ENCODE measurements at places on chromosomes 16 and 17.
A peak's percentile ranks its signal among the peaks of the same experiment; 100 is the strongest.

DNA sequence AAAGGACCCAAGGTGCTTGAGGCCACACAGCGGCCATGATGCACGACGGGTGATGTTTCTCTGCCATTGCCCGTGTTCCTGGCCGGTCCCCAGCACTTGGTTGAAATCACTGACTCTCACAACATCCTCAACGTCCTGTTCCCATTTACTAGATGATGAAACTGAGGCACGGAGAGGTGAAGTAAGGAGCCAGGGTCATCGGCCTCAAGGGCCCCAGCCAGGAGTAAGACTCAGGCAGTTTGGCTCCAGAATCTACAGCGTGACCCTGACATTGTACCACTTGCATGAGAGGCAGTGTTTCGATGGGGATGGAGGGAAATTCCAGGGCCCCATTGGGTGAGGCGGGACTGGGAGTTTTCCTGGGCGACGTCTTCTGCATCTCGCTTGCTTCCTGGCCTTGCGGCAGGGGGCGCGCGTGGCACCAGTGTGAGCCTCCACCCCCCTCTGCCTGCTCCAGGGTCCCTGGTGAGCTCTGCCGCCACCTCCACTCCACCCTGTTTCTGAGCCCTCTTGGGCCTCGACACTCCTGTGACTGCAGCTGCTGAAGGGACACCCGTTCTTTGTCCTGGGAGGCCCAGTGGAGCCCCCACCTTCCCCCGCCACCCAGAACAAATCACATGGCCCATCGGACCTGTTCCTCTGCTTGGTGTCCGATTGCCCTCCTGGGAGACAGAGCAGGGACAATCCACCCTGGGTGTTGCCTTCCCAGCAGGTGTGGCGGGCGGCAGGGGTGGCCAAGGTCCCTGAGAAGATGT lies 133.0 kb upstream of the GSE1 start:
- DNase-seq: no peak

- DNase-seq: no peak
Measured at GRCh38 chr17:10127819-10128425, 70.5 kb downstream of the GAS7 start.

GRCh38 chr17:58166682-58167081 lies at the start of gene OR4D2:
Gene OR4D2 (plus strand): TSS chr17:58166982. CDS start chr17:58169656, 2,674 bp downstream.
- DNase-seq: no peak

GRCh38 chr17:4167786-4168185 lies 24.8 kb downstream of the CYB5D2 start:
- no peak for DNase-seq

- DNase-seq: no peak
Measured at GRCh38 chr17:7580604-7581575, 1.5 kb downstream of the CD68 start.

- peak; percentile 40 for DNase-seq
Measured at GRCh38 chr16:10182222-10183053, at the start of gene GRIN2A. Gene GRIN2A (minus strand): TSS chr16:10182428. CDS start chr16:10180411, 2,017 bp downstream.

GRCh38 chr17:74045608-74046280 lies 157.7 kb upstream of the RPL38 start:
- DNase-seq: no peak

- DNase-seq: peak; percentile 87
Measured at GRCh38 chr16:30786936-30787612, at the start of gene ZNF629. Gene ZNF629 (minus strand): TSS chr16:30787205. CDS start chr16:30784482, 2,723 bp downstream.

GRCh38 chr17:81941484-81942166 lies 4.5 kb upstream of the PYCR1 start:
- DNase-seq: no peak

- DNase-seq: no peak
Measured at GRCh38 chr17:15274017-15274416, 8.9 kb upstream of the PMP22 start.

- DNase-seq: no peak
Measured at GRCh38 chr17:54013072-54013471, 190.3 kb downstream of the KIF2B start.

DNA sequence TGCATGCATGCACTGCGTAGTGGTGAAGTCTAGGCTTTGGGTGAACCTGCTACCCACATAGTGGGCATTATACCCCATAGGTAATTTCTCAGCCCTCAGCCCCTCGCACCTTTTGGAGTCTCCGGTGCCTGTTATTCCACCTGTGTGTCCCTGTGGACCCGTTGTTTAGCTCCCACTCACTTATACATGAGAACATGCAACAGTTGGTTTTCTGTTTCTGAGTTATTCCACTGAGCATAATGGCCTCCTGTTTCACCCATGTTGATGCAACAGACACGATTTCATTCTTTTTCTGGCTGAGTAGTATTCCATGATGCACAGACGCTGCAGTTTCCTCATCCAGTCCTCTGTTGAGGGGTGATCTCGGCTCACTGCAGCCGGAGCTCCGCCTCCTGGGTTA lies 141.5 kb upstream of the CHMP6 start:
- no peak for DNase-seq

- no peak for DNase-seq
Measured at GRCh38 chr17:6512552-6512951, 43.8 kb downstream of the PITPNM3 start.

DNA sequence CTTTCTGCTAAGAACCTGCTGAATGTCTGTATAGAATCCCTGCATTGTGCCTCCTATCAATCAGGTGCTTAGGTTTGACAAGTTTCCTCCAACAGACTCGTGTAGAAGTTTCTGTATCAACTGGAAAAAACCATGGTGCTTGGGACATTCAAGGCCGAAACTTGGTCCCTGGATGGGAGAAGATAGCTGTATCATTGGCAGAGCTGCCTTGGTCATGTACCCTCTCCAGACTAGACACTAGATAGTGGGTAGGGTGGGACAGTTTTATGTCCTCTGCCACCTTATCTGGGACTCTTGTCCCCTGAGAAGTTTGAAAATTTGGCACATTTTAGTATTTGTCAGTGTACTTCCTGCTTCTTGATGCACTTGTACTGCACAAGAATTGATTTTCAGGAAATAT lies 520.8 kb downstream of the WWOX start:
- no peak for DNase-seq

DNA sequence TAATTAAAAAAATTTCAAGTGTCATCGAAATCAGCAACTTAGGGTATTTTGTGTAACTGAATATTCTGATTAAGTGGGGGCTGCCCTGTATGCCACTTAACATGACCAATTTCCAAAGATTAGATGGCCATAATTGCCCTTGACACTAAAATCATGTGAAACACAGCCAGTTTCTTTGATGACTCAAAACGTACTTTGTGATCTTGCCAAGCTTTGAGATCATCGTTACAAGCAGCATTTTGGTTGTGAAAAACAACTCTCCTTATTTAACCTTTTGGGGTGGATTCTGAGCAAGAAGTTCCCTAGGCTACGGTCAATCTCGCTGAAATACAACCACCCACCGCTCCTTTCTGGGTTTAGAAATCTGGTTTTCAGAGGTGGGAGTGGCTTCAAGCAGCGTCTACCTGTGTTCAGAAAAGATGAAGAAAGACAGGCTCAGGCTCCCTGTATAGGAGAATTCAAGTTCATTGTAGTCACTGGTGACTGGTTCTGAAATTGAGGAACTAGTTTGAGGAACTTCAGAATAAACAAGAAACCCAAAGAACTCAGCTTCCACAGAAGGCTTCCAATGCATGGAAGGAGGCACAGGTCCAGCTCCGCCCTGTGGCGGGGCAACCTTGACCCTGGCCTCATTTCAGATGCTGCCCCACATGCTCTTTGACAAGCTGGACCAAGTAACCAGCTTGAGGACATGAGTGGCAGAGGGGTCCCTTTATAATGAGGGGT lies 9.4 kb downstream of the MAP3K14 start:
- DNase-seq: no peak

DNA sequence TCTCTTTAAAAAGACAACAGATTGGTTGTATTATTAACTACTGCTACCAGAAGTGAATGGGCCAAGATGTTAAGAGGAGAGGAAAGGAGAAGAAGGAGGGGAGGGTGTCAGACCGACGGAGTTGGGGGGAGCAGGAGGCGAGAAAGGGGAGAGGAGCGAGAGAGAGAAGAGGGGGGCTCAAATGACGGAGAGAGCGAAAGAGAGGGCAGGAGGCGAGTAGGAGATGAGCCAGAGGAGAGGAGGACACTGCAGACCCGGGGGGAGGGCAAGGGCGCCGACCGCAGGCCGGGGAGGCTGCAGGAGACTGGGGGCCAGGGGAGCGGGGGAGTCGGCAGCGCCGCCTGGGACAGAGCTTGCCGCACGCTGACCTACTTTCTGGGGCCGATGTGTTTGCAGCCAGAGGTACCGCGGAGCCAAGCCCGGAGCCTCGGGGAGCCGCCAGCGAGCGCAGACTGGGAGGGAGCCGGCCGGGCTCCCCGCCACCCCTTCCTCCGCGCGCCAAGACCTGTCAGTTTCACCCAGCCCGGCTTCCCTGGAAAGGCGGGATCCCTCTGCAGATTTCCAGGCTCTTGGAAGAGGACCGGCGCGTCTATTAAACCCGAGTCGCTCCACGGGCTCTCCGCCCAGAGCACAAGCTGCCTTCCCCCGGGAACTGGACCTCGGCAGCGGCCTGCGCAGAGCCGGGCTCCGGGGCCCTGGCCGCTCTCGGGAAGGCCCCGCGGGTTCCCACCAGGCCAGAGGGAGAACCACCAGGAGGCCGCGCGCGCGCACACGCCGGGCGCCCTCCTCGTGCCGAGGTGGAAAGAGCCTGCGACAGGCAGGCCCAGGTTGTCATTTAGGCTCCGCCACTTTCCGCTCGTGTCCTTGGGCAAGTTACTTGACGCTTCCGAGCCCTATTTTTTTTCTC lies 74.6 kb downstream of the CMC2 start:
- DNase-seq: peak; percentile 35

GRCh38 chr17:32161506-32162365 lies 19.4 kb downstream of the RHOT1 start:
- no peak for DNase-seq

DNA sequence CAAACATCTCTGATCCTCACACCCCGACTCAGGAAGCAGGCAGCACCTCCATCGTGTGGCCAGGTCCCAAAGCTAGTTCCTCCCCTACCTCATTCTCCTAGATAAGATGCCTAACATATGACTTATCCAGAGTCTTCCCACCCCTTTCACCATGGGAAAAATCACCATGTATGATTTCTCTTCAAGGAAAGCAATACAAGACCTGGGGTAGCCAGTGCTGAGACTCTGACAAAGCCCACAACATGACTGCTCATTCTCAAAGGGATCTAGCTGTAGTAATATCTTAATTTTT lies 45.1 kb downstream of the CMTM4 start:
- DNase-seq: no peak

- DNase-seq: no peak
Measured at GRCh38 chr16:3122926-3123570, 10.7 kb downstream of the ZNF205 start.

GRCh38 chr17:75319904-75320691 lies 30.9 kb upstream of the SLC25A19 start:
- DNase-seq: no peak

GRCh38 chr16:4923853-4924252 lies 13.1 kb downstream of the PPL start:
- DNase-seq: no peak

GRCh38 chr17:27106347-27106981 lies 187.4 kb upstream of the WSB1 start:
- no peak for DNase-seq

DNA sequence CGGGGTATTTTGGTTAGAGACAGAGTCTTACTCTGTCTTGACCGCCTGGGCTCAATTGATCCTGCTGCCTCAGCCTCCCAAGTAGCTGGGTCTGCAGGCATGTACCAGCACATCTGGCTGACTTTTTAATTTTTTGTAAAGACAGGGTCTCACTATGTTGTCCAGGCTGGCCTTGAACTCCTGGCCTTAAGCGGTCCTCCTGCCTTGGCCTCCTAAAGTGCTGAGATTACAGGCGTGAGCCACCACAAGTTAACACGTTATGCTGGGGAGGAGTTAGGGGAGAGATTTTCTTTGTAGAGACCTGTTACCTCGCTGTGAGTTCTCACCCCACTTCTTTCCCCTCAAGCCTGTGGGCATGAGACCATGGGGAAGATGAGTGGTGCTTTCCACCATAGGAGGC lies 1.8 kb upstream of the CES4A start:
- DNase-seq: no peak

DNA sequence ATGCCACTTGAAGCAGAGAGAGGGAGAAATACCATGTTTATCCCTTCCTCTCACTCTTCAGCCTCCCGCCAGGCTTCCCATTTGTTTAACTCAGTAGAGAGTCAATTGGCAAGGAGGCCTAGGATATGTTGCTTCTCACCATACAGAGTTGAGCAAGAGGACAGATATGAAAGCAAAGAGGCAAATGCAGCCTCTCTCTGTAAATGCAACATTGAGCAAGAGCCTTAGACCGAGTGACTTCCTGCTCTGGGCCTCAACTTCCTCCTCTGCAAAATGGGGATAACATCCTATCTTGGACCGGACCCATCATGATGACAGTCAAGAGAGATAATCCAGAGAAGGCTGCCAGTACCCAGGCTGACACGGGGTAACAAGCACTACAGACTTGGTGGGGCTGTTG lies 36.8 kb downstream of the SOCS1 start:
- no peak for DNase-seq

DNA sequence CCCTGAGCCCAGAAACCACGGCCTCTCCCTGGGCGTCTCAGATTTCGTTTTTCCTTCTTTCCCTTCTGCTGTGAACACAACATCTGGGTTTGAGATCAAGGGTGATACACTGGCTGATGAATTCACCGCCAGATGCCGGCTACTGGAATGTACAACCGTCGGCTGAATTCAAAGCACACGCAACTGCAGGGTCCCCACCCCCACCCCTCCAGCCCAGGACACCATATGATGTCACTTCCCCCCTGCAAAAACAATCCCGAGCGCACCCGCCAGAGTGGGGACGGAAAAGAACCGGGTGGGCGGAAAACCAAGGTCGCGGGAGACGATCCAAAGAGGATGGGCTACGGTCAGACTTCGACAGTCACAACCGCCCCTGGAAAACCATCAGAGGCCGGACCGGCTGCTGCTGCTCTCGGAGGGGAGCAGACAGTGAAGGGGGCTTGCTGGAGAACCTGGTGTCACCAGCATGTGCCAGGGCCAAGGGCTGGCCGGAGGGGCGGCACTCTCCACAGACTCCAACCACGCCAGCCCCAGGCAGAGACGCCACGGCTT lies 23.3 kb downstream of the CEP295NL start:
- DNase-seq: no peak

GRCh38 chr17:77096570-77097214 lies 44.1 kb upstream of the SEC14L1 start:
- DNase-seq: no peak

GRCh38 chr17:79793924-79794304 lies 3.0 kb downstream of the CBX8 start:
- DNase-seq: no peak

DNA sequence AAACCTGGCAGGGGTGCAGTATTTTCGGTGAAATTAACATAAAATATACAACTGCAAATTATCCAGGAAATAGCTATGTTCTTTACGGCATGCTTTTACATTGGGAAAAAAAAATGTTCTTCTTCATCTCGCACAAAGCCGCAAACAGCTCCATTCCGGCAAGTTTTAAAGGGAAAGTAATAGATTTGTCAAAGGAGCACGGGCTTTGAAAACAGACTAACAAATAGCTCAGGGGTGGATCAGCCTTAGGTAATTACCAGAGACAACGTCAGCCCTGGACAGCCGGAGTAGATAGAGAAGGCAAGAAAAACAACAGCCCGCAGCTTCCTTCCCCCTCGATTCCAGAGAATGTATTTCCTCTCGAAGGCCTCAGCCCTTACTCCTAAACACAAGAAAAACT lies 222.5 kb downstream of the C16orf78 start:
- no peak for DNase-seq

GRCh38 chr17:70314506-70314905 lies 145.2 kb downstream of the KCNJ2 start:
- no peak for DNase-seq
